Stimulated activated CD4-positive, alpha-beta T cell treated with anti-CD3 and anti-CD28 coated beads, Interleukin-2, amount 100 ng/mL, for 24 hours (primary cell): ENCODE measurements at places on chromosomes 2 and 18.

GRCh38 chr2:63009490-63009889, 41.1 kb upstream of the OTX1 start:
- no peak for DNase-seq

DNA sequence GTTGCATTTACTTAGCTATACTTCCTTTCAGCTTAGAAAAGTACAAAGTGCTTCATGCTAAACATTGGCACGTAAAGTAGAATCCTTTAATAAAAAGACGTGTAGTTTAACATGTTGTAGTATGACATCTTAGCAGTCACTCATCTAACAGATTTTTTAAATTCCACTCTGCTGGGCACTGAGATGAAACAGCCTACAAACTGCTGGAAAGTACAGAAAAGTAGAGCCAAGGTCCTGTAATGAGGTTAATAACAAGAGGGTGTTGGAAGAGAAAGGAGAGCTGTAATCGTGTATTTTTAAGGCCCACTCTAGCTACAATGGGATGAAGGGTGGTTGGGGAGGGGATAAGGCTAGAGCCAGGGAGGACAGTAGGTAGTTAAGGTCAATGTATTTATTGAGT, 10.7 kb downstream of the CD8A start:
- DNase-seq: no peak

GRCh38 chr18:73752546-73752945, 395.1 kb downstream of the FBXO15 start:
- DNase-seq: no peak

GRCh38 chr18:34729264-34729663, 19.2 kb downstream of the DTNA start:
- no peak for DNase-seq

GRCh38 chr18:49494660-49495059, 7.6 kb upstream of the C18orf32 start:
- DNase-seq: no peak

DNA sequence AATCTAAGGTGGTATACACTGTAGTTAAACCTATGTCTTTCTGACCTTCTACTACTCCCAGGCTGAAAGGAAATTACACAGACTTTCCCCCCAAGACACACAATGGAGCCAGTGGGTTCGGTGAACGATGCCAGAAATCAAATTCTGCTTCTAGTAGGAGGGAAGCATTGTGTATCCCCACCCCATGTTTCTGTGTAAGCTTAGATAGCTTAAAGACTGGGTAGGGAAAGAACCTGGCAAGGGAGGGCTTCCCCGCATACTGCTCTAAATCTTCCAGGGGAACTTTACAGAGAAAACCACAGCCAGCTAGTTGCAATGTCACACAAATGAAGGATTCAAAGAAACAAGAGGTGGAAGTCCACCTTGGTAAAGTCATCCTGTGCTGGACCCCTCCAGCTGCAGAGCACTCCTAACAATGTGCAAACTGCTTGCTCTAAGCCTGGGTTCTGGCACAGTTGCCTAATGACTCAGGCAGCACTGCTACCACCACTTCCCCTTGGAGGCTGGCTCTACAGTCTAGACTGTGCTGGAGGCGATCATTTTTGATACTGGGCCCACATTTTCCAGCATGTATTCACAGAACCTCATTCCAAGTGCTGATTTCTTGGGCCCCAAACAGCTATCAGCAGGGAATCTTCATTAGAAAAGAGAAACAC, 47.5 kb downstream of the TRIB2 start:
- no peak for DNase-seq

DNA sequence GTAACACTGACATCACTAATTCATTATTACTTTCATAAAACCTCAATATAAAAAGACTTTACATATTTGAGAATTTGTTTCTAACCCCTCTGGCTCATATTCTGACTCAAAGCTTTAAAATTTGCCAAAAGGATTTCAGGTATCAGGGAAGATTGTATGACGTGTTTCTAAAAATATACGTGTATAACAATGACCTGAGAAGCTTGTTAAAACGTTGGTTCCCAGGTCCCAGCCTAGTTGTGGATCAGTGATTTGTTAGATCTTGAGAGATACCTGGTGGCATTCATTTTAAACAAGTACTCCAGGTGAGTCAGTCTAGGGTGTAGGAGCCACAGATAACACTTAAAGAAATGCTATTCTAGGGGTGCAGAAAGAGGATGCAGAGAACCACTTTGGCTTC, 1096.8 kb upstream of the NXPH2 start:
- DNase-seq: no peak

DNA sequence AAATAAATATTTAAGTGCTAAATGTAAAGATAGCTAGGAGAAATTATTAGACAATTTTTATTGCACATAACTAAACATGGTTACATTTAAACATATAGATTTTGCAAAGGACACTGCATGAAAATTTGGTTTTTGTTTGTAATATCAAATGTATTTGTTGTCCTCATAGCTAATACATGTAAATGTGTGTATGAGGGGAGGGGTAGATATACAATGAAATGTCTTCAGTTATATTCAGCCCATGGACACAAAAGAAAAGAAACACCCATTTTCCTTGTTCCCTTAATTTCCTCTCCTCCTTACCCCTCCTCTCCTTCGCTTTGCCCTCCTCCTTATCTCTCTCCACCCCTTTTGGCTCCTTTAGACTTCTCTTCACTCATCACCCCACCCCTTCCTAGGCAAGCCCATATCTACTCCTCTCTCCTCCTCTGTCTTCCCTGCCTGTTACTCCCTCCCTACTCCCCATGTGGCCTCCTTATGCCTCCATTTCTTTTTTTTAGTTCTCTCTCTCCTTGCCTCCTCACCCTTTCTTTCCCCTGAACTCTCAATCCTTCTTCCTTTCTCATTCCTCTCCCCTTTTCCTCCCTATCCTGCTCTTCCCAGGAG, 1.4 kb downstream of the COL3A1 start:
- DNase-seq: no peak

DNA sequence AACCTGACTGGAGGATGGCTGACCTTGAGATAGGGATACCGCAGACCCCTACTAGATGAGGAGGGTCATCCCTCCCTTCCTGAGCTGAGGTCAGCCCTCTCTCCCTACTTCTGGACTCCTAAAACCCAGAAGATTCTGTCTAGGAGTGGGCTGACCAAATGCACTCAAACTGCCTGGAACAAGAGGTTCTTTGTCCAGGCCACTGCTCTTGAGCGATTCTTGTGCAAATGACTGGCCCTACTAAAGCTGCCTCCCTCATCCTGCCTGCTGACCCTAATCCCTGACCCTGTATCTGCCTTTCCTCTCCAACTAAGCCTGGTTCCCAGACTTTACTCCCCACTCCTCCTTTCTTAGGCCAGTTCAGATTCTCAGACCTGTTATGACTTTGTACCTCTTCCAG, 56.2 kb downstream of the EFR3B start:
- DNase-seq: no peak

GRCh38 chr2:13696601-13697000, 935.9 kb upstream of the LRATD1 start:
- DNase-seq: no peak

GRCh38 chr2:98241592-98241991, 104.7 kb upstream of the CNGA3 start:
- DNase-seq: no peak

DNA sequence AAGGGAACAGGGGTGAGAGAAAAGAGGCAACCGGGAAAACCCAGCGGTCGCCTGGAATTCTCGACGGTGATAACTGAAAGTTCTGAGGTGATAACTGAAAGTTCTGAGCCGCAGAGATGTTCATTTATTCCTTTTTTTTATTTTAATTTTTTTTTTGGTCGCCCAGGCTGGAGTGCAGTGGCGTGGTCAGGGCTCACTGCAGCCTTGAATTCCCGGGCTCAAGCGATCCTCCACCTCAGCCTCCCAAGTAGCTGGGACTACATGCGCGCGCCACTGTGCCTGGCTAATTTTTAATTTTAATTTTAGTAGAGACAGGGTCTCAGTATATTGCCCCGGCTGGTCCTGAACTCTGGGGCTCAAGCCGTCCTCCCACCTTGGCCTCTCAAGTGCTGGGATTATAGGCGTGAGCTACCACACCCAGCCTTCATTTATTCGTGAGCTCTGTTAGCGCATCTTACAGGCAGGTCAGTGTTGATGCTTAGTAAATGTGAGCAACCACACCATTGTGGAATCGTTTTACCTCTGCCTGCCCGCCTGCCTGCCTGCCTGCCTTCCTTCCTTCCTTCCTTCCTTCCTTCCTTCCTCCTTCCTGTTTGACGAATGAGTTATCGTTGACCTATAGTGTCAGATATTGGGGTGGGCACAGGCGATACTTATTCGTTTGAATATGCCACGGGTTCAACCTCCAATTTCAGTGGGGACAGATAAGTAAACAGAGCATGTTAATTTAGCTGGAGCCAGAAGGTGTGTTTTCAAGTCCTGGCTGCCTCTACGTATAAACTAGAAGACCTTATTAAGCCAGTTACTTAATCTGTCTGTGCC, 557 bp upstream of the E2F6 start:
- no peak for DNase-seq

DNA sequence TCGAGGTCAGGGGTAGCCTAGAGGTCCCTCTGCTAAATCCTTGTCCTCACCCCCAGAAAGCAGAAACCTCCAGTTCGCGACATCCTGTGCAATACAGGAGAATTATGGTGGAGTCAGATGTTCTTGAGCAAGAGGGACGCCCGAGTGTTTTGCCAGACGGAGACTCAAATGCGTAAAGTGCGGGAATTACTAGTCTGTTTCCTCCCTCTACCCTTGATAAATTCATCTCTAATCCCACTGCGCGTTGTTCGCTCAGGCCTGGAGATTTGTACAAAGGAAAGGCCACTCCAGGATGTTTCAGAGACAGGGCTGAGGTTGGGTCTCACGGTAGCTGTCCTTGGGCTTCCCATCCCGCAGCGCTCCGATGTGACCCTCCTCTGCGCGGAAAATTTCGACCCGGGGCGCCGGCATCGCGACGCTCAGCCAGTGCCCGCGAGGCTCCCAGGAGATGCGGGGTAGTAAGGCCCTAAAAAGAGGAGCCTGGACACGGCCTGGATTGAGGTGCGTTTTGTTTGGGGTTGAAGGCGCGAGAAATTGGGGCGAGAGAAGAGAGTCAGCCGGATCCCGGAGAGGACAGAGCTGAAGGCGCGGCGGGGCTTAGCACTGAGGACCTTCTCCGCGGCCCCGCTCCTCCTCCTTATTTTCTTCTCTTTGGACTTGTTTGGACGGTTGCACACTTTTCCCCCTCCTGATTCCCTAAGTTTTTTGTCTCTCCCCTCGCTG, 2.6 kb upstream of the NEUROD1 start:
- DNase-seq: no peak

GRCh38 chr18:56676639-56677038, 25.5 kb downstream of the WDR7 start:
- DNase-seq: no peak

GRCh38 chr18:62977512-62977911, 262.2 kb downstream of the PHLPP1 start:
- no peak for DNase-seq

DNA sequence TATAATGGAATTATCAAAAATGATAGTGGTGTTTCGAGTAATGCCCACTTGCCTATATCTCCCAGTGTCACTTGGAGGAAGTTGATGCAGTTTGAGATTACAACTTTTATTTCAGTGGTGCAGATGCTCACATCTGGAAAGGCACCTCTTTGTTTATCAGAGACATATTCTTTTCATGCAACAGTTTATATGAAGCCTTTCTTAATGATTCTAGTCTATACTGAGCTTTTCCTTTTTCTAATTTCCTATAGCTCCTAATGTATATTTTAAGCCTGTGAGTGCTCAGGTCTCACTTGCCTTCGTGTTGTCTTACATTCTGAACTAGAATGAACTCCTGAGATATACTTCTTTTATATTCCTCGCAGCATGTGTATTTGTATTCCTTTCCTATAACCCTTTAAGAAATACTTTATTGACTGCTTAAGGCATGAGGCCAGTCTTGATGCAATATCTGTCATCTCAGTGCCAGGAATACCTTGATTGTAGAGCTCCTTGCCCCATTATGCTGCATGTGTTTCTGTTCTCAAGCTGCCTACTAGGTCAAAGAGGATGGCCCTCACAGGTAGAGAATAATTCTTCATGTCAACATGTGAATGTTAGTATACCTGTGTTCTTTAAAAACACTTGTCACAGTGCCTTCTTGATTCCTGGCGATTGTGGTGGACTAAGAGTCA, 52.6 kb downstream of the VRK2 start:
- no peak for DNase-seq

GRCh38 chr2:40559175-40559574, 107.3 kb upstream of the SLC8A1 start:
- DNase-seq: no peak

GRCh38 chr2:106812383-106812782, 73.6 kb downstream of the ST6GAL2 start:
- no peak for DNase-seq

GRCh38 chr2:194826241-194826640, 830.8 kb upstream of the SLC39A10 start:
- DNase-seq: no peak

GRCh38 chr2:143254110-143254509, 124.9 kb downstream of the ARHGAP15 start:
- peak; percentile 24 for DNase-seq

- DNase-seq: no peak
Measured at GRCh38 chr2:16050908-16051489, 110.6 kb downstream of the MYCN start.

DNA sequence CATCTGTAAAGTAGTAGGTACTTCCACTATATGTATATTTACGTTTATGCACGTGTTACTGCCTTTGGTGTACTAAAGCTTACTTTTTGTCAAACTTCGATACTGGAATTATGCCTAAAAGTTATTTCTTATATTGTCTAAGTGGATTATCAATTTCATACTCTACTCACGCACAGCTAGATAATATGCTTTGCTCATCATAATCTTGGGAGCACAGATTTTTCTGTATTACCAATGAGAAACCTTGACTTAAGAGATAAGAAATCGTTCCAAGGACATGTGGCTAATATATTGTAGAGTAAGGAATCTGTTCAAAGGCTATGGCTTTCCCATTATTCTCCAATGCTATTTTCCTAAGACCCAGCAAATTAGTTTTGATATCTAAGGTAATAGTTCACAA, 6.5 kb downstream of the HSPE1 start:
- no peak for DNase-seq

DNA sequence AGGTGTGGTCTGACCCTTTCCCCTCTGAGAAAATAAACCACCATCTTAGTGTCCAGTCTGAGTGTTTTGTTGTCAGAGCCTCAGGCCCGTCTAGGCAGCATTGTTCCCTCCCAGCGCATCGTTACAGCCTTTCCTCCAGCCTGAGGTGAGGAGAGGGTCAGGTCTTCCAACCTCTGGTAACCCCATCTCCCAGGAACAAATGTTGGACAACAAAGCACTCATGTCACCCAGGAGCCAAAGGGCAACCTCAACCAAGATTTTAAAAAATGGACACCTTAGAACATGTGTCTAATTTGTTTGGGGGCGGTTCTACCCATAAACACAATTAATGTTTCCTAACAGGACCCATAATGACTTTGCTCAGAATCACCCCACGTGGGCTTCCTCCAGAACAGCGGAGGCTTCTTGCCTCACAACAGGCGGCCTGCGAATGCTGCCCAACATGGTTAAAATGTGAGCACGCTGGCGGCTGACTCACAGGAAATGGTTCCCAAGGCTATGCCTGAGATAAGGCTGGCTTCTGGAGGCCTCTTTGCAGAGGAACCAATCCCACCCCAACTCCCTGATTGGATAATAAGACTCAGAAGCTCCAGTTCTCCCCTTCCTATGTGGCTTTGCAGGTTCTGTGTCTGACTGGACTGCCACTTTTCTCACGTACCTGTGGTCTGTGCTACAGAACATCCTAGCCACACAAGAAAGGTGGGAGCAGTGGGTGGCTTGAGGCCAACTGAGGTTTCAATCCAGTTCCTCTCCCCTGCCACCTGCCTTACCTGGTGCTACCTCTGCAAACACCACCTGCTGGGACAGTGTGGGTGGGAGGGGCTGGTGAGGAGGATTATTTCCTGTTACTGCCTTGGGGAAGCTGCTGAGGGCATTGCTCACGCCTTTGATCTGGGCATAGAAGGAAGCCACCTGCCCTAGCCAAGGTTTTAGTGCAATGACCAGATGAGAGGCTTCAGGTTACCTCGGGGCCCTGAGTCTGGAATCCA, 108.8 kb downstream of the B3GNT2 start:
- DNase-seq: peak; percentile 57
